ENCODE measurements at places on chromosomes 4 and X.

GRCh38 chrX:106710771-106711170 lies 15.7 kb upstream of the RNF128 start:
- peak; percentile 53 for DNase-seq

GRCh38 chr4:57068237-57068981 lies 41.8 kb downstream of the IGFBP7 start:
- DNase-seq, result peak; percentile 56

GRCh38 chr4:85398276-85398675 lies 76.7 kb upstream of the ARHGAP24 start:
- DNase-seq, result peak; percentile 65

- no peak for DNase-seq
These were observed 576.8 kb downstream of the GBA3 start for GRCh38 chr4:23269566-23269965.

DNA sequence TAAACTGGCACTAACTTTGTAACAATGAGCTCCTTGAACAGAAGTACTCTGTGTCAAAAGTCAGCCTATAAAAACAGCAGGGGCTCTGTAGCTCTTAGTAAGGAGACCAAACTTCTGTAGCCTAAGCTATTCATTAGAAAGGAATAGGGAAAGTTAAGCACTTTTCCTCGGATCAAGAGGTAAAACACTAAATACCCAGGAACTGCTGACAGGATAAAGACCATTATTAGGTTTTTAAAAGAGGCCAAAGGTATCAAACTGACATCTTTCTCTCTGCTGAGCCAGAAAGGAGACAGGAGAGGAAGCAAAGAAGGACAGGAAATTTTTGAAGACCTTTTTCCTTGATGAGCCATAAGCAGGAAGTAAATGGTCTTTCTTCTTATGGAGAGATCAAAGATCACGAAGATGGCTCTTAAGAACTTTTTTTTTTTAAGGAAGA lies 31.9 kb downstream of the ANAPC10 start:
- DNase-seq, result no peak

GRCh38 chr4:82891707-82892466 lies 934 bp upstream of the SEC31A start:
- no peak for DNase-seq

DNA sequence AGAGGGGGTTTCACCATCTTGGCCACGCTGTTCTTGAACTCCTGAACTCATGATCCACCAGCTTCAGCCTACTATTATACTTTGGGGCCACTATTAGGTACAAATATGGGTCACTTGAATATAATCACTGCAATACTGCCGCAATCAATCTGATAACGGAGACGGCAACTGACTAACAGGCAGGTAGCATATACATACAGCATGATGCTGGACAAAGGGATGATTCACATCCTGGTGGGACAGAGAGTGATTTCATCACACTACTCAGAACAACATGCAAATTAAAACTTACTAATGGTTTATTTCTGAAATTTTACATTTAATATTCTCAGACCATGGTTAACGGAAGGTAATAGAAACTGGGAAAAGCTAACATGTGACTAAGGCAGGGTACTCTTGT lies 10.9 kb downstream of the LRBA start:
- DNase-seq, result no peak

DNA sequence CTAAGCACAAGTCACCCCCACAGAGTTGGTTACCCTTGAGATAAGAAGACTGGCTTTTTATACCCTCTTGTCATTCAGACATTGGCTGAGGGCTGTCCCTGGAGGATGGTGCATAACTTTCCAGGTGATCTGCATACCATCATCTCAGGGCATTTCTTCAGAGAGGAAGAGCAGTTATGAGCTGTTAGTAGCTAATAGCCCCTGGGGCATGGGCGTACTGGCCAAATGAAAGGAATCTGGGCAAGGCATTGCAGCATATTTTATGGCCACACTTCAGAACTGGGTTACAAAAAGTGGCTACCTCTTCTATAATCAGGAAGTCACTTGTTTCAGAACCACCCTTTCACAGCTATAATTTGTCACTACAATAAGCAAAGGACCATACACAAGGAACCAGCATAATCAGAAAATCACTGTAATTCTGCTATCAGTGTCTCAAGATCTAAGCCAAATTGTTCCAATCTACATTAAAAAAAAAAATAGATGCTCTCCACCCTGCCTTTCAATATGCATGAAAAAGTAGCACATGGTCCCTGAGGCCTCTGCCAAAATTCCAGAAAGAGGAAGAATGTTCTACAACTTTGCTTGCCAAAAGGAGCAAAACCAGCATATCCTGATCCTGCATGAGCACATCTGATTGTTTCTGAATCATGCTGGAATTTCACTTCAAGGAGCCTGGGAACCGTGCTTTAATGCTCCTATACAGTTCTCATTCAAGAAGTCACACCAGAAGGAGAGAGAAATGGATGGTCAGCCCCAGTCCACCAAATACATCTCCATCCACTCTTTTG lies 92.0 kb downstream of the TMEM144 start:
- DNase-seq, result peak; percentile 74

DNA sequence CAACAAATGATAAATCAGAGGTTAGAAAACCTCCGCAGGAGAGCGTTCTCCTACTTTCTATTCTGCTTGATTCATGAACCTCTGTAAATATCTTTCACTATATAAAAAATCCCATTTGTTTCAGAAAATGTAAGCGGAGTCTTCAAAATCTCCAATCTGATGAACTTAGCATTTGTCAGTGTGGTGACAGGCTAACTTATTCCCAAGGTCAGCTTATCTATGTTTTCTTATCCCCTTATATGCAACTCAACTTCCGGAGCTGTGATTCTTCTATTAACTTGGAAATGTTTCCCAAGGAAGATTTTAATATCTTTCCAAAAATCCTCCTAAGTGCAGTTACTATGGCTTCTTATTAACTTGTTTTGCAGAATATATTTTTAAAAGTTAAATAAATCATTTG lies 87.5 kb upstream of the C1QTNF7 start:
- no peak for DNase-seq

GRCh38 chrX:132373610-132374009 lies 115.2 kb downstream of the MBNL3 start:
- no peak for DNase-seq

GRCh38 chr4:58606303-58606702 lies 1496.1 kb upstream of the IGFBP7 start:
- no peak for DNase-seq

DNA sequence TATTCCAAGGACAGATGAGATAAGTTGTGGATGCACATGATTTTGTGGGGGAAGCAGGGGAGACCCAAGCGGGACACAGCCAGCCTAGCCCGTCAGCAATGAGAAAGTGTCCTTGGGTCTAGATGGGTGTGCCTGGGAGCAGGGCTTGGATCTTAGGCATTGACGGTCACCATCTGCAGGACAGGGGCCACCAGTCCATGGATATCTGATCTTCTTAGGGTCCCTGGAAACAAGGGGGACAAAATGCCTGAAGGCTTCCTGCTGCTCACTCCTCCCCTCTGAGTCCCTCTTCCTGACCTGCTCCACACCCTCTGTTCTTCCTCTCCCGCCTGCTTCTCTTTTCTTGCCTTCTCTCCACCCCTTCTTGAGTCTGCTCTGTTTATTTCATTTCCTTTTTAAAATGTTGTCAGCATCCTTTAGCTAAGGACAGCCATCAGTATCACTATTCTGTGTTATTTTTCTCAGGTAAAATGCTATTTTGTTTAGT lies 298.4 kb downstream of the RAPGEF2 start:
- peak; percentile 50 for DNase-seq

GRCh38 chr4:112296949-112297880 lies at the start of gene ALPK1:
Gene ALPK1 (plus strand): TSS chr4:112297369.
- DNase-seq, result peak; percentile 84

DNA sequence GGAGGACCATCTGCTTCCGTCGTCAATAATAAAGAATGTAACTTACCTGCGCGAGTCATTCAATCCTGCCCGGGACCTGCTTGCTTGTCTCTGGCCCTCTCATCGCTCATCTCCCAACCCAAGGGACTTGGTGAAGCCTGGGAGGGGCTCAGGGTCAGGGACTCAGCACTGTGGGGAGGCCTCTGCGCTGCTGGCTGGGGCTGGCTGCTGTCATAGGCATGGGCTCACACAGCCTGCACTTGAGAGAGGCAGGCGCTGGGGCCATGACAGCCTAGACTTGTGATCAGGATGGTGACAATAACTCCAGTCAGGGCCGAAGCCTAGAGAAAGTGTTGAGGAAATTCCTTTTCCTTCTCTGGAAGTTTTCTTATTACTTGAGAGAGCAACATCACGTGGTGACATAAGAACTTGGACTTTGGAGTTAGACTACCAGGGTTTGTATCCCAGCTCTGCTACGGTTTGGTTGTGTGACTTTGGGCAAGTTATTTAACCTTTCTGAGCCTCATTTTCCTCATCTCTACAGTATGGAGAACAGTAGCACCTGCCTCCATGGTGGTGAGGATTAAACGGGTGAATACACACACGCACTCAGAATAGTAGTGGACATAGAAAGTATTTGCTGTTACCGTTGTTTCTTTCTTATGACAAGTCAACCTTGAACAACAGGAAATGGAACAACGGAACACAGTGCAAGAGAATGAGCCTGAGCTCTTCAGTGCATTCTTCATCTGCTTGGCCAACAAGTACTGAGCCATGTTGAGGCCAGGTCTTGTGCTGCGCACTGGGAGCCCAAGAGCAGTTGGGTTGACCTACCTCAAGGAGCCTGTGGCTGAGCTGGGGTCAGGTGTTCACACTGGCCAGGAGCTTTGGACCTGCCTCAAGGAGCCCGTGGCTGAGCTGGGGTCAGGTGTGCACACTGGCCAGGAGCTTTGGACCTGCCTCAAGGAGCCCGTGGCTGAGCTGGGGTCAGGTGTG lies 60.5 kb downstream of the TBC1D14 start:
- DNase-seq, result no peak

DNA sequence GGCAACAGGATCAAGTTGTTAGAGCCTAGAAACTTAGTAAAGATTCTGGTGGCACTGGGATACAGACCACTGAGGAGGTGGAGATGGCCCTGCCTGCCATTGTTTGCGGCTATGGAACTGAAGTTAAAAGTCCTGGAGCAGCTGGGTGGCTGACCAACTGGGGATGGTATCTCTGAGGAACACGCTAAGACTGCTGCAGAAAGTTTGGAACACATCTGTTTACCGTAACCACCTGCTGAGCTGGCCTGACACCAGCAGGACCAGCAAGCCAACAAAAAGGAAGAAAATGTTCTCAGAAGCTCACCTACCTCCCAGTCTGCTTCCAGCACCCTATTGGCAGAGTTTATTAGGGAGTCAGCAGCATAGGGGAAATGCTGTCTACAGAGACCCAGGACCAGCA lies 17.4 kb upstream of the PACRGL start:
- no peak for DNase-seq

DNA sequence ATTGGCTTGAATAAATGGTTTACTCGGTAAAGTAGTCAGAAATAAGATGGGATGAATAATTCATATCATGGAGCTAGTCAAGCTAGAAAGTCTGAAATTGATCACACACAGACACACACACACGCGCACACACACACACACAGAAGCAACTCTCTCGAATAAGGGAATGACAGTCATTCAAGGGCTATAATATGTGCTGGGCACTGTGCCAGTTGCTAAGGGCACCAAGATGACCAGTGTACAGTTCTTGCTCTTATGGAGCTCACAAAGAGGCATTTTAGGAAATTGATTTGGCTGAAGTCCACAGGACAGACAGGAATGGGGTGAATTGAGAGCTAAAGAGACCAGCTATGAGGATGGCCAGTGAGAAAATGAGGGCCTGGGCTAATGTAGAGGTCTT lies 34.2 kb upstream of the SH3D19 start:
- peak; percentile 2 for DNase-seq

GRCh38 chrX:108198420-108198819 lies 106.8 kb downstream of the ATG4A start:
- no peak for DNase-seq

GRCh38 chr4:57156242-57156990 lies 46.2 kb upstream of the IGFBP7 start:
- DNase-seq, result no peak

DNA sequence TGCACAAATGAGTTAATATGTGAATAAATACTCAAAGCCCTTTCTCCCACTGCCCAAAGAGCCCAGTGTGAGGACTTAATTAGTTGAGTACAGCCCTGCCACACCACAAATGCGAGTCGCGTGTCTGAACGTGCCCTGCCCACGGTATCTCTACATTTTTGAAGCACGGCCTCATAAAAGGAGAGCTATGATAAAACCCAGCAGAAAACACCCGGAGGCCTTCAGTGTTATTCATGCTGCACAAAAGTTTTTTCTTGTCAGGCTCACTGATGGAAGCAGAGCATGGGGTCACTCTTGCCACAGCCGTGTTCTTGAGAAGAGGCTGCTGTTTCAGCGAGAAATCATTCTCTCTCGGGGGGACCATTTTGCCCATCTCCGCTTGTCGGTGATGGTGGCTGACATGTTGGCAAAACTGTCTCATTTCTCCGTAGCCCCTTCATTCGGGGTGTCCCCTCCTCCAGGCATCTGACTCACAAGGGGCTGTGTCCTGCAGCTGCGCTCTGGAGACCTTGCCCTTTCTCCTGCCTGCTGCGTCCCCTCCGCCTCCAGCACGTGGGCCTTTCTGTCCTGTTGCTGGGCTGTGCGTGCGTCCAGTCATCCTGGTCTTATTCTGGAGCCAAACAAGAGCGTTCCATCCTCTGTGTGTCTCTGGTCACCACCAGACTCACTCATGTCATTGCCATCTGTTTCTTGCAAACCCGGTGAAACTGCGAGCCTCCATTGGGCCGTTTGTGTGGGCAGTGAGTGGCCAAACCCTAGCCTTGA lies 88.8 kb downstream of the SORCS2 start:
- DNase-seq, result peak; percentile 69

DNA sequence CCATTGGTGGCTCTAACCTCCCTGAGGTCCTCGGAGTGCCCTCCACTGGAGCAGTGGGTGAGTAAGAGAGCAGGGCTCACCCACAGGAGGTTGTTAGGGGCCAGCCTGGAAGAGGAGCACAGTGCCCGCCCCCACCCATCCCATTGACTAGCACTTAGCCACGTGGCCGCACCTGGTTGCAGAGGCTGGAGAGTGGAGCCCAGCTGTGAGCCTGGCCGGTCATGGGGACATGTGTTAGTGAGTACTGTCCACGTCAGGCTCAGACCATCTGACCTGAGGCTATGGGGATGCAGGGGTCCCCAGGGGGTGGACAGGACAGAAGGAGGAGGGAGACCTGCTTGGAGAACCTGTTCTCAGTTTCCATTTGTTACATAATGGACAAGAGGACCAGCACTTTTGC lies 1.4 kb upstream of the MAN2B2 start:
- no peak for DNase-seq

GRCh38 chrX:46820391-46821100 lies 16.3 kb upstream of the RP2 start:
- no peak for DNase-seq

GRCh38 chr4:119841361-119841760 lies 212.8 kb upstream of the PDE5A start:
- DNase-seq, result peak; percentile 30

DNA sequence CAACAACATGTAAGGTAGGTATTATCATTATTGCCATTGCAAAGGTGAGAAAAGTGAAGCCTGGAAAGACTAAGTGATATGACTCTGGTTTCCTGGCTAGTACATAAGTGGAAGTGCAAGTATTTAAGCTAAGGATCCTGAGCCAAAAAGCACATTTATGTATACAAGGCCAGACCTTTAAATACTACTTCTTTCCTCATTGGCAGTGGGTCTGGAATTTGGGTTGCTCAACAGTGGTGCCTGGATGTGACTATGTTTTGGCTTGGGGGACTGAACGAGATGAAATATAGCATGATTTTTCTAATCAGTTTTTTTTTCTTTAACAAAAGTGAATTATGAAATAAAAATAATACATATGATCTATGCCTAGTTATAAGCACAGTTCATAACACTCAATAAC lies 7.4 kb upstream of the FGF13 start:
- no peak for DNase-seq
